ENCODE measurements at places on chromosomes 13 and 19. TPM values are rescaled to one million over a fixed set of nuclear protein-coding genes. Genes with fewer than 3 reads are reported as not detected.

ZNF823 gene
- 8.3 TPM for total RNA-seq

TRPM4 gene
- total RNA-seq, result 48.8 TPM

C13orf42 gene
- total RNA-seq, result not detected

GRIN2D gene
- 0.15 TPM for total RNA-seq

FAM32A gene
- total RNA-seq, result 62.1 TPM

DNAJC15 gene
- total RNA-seq, result 3.6 TPM

CLEC4M gene
- total RNA-seq, result 0.86 TPM

FAM216B gene
- total RNA-seq, result 2.7 TPM

DNA sequence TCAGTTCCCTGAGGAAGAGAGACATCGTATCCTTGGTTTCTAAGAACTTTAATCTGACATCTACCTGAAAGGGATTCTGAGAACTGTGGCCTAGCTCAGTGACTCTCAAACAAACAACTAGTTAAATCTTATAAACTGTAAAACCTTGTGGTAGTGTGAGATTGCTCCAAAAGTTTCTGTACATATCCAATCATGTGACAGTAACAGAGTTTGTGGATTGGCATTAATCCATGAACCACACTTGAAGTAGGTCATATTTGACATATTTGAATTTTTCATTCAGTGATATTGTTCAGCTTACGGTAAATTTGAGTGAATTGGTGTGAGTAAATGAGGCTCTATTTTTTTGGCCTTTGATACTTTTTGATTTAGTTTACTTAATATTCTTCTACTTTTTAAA, 15.0 kb downstream of the TDRD3 start:
- DNase-seq, result no peak
- H3K4me3 ChIP-seq, result no peak overlapping the region
- no peaks in the 10 kb centered on the region for H3K36me3 ChIP-seq
- H3K27ac ChIP-seq, result no peak overlapping the region
- H3K27me3 ChIP-seq, result no peaks in the 10 kb centered on the region

- peaks cover 19% of the 10 kb centered on the region for H3K4me1 ChIP-seq
- H3K36me3 ChIP-seq, result no peaks in the 10 kb centered on the region
- no peak overlapping the region for H3K4me3 ChIP-seq
- DNase-seq, result no peak
These were observed 39.6 kb downstream of the ANKRD10 start for GRCh38 chr13:110875241-110875640.

DNA sequence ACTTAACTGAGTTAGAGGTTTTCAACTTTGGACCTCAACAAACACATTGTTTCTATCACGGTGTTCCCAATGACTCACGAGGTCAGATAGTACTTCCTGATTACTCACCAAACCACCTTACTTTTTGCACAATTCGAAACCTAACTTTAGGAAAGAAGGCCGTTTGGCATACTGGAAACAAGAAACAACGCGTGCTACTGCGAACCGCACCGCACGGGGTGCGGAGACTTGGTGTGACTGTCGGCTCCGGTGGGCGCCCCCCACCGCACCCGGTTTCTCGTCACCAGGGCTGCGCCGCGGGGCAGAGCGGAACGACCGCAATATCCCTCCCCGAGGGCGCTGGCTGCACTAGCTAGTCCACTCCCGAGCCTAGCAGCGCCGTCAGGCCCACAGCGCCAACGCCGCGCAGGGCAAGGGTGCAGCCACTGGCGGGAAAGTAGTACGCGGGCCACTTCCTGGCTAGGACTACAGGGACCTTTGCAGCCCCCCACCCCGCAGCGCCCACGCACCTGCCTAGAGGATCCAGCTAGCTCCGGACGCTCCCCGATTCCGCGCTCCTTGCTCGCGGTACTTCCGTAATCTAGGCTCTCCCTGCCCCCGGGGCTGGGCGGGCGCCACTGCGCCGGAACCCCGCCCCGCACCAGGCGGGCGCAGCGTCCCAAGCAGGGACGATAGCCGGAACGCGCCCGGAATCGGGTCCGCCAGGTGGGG, at the start of gene PARP4:
PARP4 (minus strand) TSS at position 582 of the 711 bp plus-strand sequence. CDS start 9,002 bp downstream, outside the sequence.
- H3K4me3 ChIP-seq, result peak within 1 kb of the TSS; percentile 76
- no peaks in the 10 kb centered on the region for H3K36me3 ChIP-seq
- no peaks in the 10 kb centered on the region for H3K27me3 ChIP-seq
- DNase-seq, result peak; percentile 91
- H3K27ac ChIP-seq, result peak within 1 kb of the TSS; percentile 97
- H3K4me1 ChIP-seq, result peaks cover 13% of the 10 kb centered on the region

- DNase-seq, result no peak
- no peaks in the 10 kb centered on the region for H3K27me3 ChIP-seq
- no peak overlapping the region for H3K27ac ChIP-seq
- H3K4me1 ChIP-seq, result no peaks in the 10 kb centered on the region
- H3K4me3 ChIP-seq, result no peak overlapping the region
These were observed 10.0 kb downstream of the FCGBP start for GRCh38 chr19:39924389-39924788.

DNA sequence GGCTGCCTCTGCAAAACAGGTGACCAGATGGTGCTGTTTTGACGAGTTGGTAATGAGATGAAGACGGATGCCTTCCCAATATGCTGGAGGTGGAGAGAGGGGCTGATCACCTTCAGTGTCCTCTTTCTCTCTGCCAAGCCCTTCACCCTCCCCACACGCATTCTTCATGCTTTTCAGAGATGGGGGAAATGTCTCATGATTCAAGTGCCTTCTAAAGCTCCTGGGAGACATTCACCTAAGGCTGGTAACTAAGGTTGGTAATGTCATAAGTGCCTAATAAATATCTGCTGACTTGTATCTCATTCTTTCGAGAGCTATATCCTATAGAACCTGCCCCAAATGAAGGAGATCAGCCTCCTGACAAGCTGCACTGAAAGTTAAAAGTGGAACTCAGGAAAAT, 86.2 kb upstream of the MBNL2 start:
- no peak overlapping the region for H3K4me3 ChIP-seq
- no peaks in the 10 kb centered on the region for H3K36me3 ChIP-seq
- DNase-seq, result no peak

- peak overlapping the region; percentile 47 for H3K27ac ChIP-seq
- peak; percentile 73 for DNase-seq
- peaks cover 10% of the 10 kb centered on the region for H3K4me1 ChIP-seq
- no peaks in the 10 kb centered on the region for H3K27me3 ChIP-seq
These were observed 4.4 kb upstream of the PROZ start for GRCh38 chr13:113153810-113154748.

DNA sequence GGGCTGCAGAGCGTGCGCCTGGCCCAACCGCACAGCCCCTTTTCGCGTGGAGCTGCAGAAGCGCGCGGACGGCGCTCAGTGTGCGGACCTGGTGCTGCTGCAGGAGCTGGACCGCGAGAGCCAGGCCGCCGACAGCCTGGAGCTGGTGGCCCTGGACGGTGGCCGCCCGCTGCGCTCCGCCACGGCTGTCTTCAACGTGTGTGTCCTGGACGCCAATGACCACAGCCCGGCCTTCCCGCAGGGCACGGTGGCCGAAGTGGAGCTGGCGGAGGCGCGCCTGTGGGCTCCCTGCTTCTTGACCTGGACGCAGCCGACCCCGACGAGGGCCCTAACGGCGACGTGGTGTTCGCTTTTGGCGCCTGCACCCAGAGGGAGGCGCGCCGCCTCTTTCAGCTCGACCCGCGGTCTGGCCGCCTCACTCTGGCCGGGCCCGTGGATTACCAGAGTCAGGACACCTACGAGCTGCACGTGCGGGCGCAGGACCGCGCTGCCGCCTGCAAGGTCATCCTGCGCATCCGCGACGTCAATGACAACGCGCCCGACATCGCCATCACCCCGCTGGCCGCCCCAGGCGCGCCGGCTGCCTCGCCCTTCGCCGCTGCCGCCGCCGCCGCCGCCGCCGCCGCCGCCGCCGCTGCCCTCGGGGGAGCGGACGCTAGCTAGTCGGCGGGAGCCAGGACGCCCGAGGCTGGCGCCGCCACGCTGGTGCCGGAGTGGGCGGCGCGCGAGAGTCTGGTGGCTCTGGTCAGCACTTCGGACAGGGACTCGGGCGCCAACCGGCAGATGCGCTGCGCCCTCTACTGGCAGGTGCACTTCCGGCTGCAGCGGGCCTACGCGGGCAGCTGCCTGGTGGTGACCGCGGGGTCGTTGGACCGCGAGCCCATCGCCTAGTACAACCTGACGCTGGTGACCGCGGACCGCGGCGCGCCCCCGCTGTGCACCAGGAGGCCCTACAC, 172.2 kb downstream of the OLFM4 start:
- no peak overlapping the region for H3K4me3 ChIP-seq
- H3K36me3 ChIP-seq, result no peaks in the 10 kb centered on the region
- H3K27ac ChIP-seq, result no peak overlapping the region

- H3K4me1 ChIP-seq, result no peaks in the 10 kb centered on the region
- DNase-seq, result no peak
- H3K4me3 ChIP-seq, result no peak overlapping the region
- H3K27me3 ChIP-seq, result no peaks in the 10 kb centered on the region
- H3K36me3 ChIP-seq, result no peaks in the 10 kb centered on the region
These were observed 29.7 kb upstream of the ALOX5AP start for GRCh38 chr13:30705680-30706079.

GRCh38 chr19:32206065-32206464, 139.3 kb upstream of the ZNF507 start:
- H3K27me3 ChIP-seq, result no peaks in the 10 kb centered on the region
- H3K4me1 ChIP-seq, result peaks cover 7% of the 10 kb centered on the region
- no peak for DNase-seq
- H3K36me3 ChIP-seq, result no peaks in the 10 kb centered on the region
- no peak overlapping the region for H3K4me3 ChIP-seq
- no peak overlapping the region for H3K27ac ChIP-seq

- no peaks in the 10 kb centered on the region for H3K4me1 ChIP-seq
- DNase-seq, result no peak
- H3K4me3 ChIP-seq, result no peak overlapping the region
- H3K27ac ChIP-seq, result no peak overlapping the region
- no peaks in the 10 kb centered on the region for H3K27me3 ChIP-seq
These were observed 175.6 kb upstream of the SLITRK6 start for GRCh38 chr13:85974608-85975366.

DNA sequence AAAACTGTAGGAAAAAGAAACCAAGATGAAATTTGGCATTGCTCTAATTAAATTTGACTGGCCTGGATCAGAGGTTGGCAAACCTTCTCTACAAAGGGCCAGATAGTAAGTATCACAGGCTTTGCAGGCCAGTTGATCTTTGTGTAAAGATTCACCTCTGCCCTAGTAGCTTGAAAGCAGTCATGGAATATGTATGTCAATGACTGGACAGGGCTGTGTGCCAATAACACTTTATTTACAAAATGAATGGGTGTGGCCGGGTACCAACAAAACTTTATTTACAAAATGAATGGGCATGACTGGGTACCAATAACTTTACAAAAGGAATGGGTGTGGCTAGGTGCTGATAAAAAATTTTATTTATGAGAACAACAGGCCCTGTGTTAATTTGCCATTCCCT, 20.0 kb downstream of the SIN3B start:
- no peak for DNase-seq
- peak overlapping the region; percentile 35 for H3K27ac ChIP-seq
- H3K36me3 ChIP-seq, result peaks cover 34% of the 10 kb centered on the region
- peaks cover 8% of the 10 kb centered on the region for H3K4me1 ChIP-seq

DNA sequence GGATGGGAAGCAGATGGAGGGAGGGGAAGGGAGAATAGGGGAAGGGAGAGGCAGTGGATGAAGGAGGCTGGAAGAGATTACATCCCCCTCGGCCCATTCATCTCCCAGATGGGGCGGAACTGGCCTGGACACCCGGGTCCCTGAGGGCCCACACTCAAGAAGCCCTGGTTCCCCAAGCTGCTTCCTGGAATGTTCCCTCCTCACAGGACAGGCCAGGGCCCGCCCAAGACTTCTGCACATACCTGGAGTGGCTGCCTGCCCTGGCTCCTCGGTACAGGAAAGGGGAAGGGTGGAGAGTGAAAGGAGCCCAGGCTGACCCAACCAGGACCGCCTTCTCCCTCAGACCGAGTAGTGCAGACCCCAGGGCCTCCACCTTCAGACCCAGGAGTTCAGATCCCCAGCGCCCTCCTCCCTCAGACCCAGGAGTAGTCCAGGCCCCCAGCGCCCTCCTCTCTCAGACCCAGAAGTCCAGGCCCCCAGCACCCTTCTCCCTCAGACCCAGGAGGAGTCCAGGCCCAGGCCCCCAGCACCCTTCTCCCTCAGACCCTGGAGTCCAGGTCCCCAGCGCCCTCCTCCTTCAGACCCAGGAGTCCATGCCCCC, 489 bp downstream of the NTF4 start:
- no peaks in the 10 kb centered on the region for H3K36me3 ChIP-seq
- DNase-seq, result no peak
- peaks cover 3% of the 10 kb centered on the region for H3K27me3 ChIP-seq
- H3K4me3 ChIP-seq, result peak overlapping the region; percentile 36
- peaks cover 8% of the 10 kb centered on the region for H3K4me1 ChIP-seq

- no peaks in the 10 kb centered on the region for H3K27me3 ChIP-seq
- peak; percentile 68 for DNase-seq
- peaks cover 9% of the 10 kb centered on the region for H3K4me1 ChIP-seq
- H3K4me3 ChIP-seq, result no peak overlapping the region
- peak overlapping the region; percentile 59 for H3K27ac ChIP-seq
These were observed 28.9 kb downstream of the AP2S1 start for GRCh38 chr19:46821512-46822409.

DNA sequence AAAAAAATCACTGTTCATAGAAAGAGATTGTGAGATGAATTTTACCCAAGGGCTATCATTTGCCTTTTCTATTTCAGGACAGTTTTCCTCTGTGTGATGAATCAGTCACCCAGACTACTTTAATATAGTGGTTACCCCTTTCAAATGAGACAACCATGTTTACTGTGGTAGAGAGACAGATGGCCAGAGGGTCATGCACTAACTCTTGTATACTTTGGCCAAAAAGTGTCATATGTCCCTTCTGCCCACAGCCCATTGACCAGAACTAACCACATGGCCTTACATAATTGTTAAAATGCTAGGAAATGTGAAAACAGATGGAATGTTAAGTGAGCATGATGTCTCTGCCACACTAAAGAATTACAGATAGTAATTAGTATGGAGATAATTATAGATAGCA, 498.7 kb downstream of the DACH1 start:
- no peak overlapping the region for H3K27ac ChIP-seq
- DNase-seq, result no peak
- H3K4me1 ChIP-seq, result no peaks in the 10 kb centered on the region
- no peaks in the 10 kb centered on the region for H3K36me3 ChIP-seq

DNA sequence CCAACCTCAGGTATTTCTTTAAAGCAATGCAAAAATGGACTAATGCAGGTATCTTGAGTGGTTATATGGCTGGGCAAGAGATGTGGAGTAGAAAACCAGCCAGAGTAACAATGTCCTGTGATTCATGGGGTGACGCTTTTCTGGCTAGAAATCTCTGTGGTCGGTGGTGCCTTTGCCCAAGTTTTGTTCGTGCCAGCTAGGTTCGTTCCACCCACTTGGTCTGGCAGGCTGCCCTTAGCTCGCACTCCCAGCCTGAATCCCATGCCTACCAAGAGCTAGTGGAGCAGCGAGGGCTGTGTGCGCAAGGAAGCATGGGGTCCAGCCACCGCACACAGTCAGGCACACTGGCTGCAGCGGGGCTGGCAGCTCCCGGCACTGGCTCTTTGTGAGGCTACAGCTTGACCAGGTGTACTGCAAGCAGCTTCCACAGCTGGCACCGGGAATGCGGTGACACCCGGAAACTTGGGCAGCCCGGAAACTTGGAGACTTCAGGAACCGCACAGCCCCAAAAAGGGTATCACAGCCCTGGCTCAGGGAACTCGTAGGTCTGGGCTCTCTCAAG, 349.6 kb upstream of the PCDH20 start:
- no peaks in the 10 kb centered on the region for H3K27me3 ChIP-seq
- no peak for DNase-seq
- H3K36me3 ChIP-seq, result no peaks in the 10 kb centered on the region
- H3K4me3 ChIP-seq, result no peak overlapping the region
- H3K27ac ChIP-seq, result no peak overlapping the region
